ENCODE measurements at places on chromosomes 7 and 10.
A peak's percentile ranks its signal among the peaks of the same experiment; 100 is the strongest.

- peak; percentile 19 for DNase-seq
Measured at GRCh38 chr7:22549667-22550513, 49.9 kb upstream of the STEAP1B start.

DNA sequence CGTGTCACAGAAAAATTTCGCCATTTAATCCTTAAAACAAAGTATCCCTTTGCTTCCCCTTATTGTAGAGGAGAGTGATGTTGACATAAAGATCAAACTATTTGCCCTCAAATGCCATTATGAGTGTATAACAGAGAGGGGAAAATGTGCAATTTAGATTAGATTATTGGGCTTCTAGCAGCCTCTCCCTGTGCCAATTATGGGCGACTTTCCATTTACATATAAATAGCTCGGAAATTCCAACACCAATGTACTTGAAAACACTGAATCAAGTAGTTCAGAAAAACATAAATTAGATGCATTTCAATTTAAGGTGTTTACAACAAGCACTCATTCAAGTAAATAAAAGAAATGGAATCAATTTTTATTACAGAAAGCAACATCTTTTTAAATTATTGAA is 64.6 kb upstream of the LRRN3 start:
- DNase-seq = no peak

DNA sequence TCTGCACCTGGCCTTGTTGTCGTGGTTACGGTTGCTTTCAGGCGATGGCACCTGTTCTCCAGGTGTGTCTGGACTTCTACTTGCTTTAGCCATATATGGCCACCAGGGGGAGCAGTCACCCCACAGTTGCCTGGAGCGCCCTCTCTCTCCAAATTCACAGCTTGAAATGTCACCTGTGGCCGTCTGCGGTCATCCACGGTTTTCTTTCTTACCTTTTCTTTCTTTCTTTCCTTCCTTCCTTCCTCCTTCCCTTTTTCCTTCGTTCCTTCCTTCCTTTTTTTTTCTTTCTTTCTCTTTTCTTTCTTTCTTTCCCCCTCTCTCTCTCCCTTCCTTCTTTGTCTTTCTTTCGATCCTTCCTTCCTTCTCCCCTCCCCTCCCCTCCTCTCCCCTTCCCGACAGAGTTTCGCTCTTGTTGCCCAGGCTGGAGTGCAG is 150.5 kb upstream of the VKORC1L1 start:
- DNase-seq = peak; percentile 79

GRCh38 chr10:36504758-36505157 is 620.6 kb upstream of the ANKRD30A start:
- no peak for DNase-seq

GRCh38 chr10:48594803-48595538 is 9.9 kb downstream of the ARHGAP22 start:
- DNase-seq = no peak

Measured in CD4-positive, alpha-beta T cell treated with Interleukin-6 for 4 hours (primary cell).